ENCODE measurements at places on chromosomes 2 and 18.

GRCh38 chr2:179461420-179461819 is 196.8 kb upstream of the SESTD1 start:
- DNase-seq: no peak

- peak; percentile 80 for DNase-seq
These were observed 48.0 kb downstream of the TRABD2A start for GRCh38 chr2:84832772-84833461.

- no peak for DNase-seq
These were observed 58.9 kb downstream of the CXCR4 start for GRCh38 chr2:136059036-136059472.

GRCh38 chr2:100238471-100238870 is 83.8 kb downstream of the LONRF2 start:
- DNase-seq: no peak

GRCh38 chr2:49069829-49070228 is 84.5 kb downstream of the FSHR start:
- DNase-seq: no peak

Measured in inflammatory macrophage treated with lipopolysaccharide for 1 hour (primary cell).